RWPE2 (cell line): ENCODE measurements at places on chromosomes 5 and 9.

GRCh38 chr5:134249469-134250379 is 23.9 kb upstream of the PPP2CA start:
- no peak for DNase-seq

- DNase-seq: no peak
These were observed 37.2 kb downstream of the PDE4D start for GRCh38 chr5:59856358-59856757.

DNA sequence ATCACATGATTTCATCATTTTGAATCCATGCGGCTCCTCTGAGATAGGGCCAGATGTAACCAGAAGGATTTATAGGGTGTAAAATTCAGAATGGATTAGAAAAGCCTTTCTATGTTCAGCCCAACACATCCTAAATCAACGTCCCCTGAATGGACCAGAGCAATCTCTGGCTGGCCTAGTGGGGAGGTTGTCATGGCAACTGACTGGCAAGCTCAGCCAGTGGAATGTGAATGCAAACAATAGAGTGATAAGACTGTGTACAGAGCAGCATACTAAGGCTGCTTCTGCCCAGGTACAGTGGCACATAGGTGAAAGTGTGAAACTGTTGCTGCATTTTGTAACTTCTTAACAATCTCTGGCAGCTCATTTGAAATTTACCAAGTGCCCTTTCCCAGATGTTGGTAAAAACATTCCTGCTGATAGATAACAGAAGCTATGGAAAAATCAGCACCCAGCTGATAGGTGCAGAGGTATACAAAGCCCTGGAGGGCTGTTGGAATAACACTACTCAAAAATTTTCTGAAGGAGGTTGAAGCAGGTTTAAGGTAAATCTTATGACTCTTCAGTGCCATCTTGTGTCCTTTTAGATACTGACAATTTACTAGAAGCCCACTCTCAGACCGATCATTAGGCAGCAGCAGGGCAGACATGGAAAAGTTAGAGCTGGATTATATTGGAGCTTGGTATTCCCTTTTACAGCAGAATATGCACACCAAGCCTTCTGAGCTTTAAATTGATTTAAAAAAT is 267.2 kb downstream of the RAB3C start:
- DNase-seq: no peak

GRCh38 chr5:88955403-88955802 is 72.4 kb upstream of the MEF2C start:
- no peak for DNase-seq

GRCh38 chr5:135556620-135557019 is 20.9 kb upstream of the NEUROG1 start:
- no peak for DNase-seq

DNA sequence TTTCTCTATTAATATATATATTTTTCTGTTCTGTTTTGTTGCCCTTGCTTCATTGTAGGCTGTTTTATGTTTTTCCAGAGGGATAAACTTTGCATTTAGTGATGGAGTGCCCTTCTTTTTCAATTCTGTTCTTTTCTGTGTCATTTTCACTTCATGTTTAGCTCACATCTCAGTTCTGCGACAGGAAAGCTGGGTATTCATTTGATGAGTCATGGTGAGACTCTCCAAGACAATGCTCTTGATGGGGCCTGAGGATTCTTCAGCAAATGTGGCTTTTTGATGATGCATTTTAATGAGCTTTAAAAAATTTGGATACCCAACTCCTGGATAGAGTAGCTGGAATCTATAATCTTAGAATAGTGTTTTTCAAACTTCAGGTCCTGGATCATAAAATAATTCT is 56.5 kb upstream of the SPATA31D4 start:
- no peak for DNase-seq
